NCI-H1417 treated with DMSO at 0.1 percent for 48 hours (cell line): ENCODE measurements at places on chromosomes 6 and 20.

- DNase-seq: no peak
Measured at GRCh38 chr6:14709900-14710299, 536.0 kb upstream of the JARID2 start.

DNA sequence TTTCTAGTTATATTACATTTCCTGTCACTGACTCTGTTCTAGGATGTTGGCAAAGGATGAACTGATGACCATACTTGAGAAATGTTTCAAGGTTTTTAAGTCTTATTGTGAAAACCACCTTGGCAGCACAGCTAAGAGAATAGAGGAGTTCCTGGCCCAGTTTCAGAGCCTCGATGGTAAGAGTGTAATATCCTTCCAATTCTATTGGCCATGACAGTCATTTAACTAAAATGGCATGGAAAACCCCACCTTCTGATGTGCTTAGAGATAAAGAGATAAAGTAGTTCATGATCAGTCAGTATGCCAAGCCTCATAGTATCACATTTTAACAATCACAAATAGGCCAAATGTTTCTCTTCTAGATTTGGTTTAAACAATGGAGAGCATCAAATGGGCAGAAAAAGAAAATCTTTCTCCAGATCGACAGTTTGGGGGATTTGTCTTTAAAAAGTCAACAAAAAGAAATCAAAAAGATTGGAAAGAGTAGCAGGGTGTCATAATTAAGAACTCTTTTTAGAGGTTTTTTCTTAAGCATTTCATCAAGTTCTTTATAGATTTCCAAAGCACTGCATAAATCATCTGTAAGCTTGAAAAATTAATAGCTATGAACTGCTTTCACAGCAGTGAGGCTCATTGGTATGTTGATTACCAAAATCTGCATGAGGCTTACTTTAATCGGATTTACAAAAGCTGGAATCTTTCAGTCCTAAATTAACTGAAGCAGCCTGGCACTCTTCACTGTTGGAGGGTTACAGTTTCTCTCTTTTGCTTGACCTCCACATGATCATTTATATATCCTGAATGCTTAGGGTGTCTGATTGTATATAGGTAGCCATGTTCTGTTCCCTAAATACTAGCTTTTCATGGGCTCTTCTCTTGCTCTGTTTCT, 48.7 kb downstream of the AKIRIN2 start:
- no peak for DNase-seq

GRCh38 chr6:134352786-134353480, 35.0 kb upstream of the SGK1 start:
- no peak for DNase-seq

- DNase-seq: no peak
Measured at GRCh38 chr6:46440141-46440540, 51.1 kb downstream of the RCAN2 start.

GRCh38 chr6:4466261-4466660, 309.9 kb upstream of the CDYL start:
- no peak for DNase-seq

DNA sequence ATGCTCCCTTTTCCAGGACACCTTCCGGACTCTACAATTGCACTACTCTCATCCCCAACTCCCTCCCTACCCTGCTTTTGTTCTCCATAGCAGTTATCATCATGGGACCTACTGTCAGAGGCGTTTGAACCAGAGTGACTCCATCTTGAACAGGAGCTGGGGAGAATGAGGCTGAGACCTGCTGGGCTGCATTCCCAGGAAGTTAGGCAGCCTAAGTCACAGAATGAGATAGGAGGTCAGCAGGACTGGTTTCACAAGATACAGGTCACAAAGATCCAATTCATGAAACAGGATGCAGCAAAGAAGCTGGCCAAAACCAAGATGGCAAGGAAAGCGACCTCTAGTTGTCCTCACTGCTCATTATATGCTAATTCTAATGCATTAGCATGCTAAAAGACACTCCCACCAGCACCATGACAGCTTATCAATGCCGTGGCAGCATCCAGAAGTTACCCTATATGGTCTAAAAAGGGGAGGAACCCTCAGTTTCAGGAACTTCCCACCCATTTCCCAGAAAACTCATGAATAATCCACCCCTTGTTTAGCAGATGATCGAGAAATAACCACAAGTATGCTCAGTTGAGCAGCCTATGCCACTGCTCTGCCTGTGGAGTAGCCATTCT, 15.6 kb downstream of the SLC13A3 start:
- no peak for DNase-seq

DNA sequence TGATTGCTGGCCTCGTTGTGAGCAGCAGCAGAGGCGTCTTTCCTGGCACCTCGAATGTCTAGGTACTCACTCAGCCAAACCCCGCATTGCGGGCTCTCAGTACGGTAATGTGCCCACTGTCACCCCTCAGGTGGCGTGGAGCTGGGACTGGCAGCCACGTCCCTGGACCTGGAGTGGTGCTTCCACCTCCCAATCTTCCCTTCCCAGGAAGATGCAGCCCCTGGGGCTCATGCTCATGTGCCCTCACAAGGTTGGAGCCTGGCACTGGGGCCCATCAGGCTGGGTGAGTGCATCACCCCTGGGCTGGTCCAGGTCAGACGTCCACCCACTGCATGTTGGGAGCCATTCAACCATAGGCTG, 75.7 kb downstream of the TCP11 start:
- DNase-seq: no peak

DNA sequence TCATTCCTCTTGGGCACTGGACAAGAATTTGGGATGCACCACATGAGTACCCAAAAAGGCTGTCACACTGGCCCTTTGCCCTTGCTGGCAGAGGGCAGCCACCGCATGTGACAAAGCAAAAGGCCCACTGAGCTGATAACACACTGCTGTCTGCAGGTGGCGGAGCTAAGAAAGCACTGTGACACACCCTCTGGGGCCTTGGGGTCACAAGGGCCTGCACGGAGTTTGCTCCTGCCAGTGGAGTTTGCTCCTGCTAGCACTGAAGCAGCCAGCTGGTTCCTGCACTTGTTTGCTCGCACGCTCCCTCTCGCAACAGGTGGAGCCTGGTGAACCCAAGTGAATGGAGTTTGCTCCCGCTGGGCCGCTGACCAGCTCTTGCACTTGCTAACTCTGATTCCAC, 132.6 kb downstream of the LCA5 start:
- no peak for DNase-seq
